ENCODE measurements at places on chromosomes 6 and 20.

DNA sequence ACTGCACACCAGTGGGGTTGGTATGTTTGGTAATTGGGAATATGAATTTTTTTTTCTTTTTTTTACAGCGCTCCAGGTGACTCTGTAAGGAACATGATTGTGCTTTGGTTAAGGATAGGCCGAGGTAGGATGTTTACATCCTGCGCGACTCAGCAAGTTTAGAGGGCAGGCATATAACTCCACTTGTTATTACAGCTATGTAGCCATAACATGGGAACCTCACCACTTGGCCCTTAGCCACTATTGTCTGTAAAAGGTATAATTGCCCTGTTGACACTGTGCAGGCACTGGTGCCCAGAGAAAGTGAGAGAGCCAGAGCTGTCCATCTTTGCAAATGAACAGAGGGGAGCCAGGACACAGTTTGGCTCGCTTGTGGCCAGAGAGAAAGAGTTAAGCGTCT is 172.9 kb downstream of the MCHR2 start:
- DNase-seq = no peak

DNA sequence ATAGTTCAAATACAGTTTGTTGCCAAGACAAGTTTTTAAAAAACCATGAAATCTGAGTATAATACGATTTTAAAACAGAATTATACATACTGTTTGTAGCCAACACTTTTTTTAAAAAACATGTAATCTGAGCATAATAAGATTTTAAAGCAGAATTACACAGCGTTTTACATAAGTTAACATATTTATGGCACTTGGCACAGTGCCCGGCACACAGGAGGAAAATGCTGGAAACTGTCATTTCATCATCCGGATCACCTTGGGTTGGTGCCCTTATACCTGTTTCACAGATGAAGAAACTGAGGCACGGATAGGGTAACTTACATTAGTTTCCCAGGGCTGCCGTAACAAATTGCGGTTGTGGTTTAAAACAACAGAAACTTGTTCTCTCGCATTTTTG is 193.0 kb downstream of the BMP7 start:
- no peak for DNase-seq

GRCh38 chr6:11824986-11825385 is 46.4 kb upstream of the ADTRP start:
- DNase-seq = peak; percentile 44

DNA sequence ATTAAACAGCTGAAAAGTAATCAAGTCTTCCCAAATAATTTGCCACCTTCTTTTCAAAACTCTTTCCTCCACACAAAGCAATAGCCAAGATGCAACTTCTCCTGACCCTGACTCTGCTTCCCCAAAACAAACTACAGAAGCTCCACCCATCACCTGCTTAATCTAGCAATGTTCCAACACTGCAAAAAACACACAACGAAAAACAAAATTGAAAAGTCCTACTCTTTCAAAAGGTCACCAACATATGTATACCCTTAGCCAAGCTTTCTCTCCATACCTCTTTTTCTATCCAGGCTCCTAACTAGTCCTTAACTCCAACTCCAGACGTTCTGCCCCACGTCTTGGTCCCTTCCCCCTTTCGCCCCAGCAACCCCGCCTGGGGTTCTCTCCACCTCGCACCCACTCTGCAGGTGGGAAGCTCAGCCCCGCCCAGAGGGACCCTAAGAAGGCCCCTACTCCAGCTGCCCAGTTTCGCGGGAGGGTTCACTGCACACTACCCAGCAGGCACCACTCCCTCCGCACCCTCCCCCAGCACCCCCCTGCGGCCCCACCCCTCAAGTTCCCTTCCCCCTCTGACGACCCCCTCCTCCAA is 717 bp downstream of the CSNK2A1 start:
- no peak for DNase-seq

- DNase-seq = no peak
Measured at GRCh38 chr6:135192256-135193174, 11.4 kb downstream of the MYB start.

- no peak for DNase-seq
Measured at GRCh38 chr6:166567813-166568212, 18.7 kb downstream of the RAMACL start.

DNA sequence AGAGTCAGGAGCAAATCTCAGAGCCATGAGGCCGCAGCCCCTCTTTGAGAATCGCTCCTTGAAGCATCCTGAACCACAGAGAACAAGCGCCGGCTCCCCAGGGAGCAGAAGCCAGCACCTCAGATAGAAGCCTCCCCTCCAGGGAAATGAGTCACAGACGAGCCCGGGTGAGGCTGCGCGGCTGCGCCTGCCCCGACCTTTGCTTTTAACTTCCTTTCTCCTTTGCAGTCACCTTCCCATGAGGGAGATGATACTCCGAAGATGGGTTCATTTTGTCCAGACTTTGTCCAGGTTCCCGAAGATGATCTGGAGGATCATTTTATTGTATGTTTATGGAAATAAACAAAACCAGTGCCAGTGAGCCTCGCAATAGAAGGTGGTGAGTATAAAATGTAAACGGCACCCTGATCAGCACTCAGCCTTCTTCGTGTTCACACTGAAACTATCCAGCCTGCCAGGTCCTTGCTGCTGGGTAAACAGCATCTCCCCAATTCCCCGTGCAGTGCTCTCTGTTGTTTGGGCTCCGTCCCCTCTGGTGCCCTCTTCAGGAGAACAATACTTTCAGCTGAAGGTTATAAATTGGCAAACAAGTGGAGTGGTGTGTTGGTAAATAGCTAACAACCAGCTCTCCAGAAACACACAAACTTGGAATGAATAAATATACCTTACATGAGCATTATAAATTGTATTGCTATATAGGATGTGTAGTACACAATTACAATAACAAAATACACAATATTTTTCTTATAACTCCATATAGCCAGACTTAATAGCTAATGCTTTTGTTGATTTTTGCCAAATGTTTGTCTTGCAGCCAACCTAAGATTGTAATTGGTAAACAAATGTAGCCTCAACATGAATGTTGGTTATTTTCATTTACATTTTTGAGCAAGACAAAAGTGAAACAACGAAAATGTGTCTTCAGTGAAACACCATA is 41.4 kb upstream of the TMEM181 start:
- peak; percentile 89 for DNase-seq

GRCh38 chr20:1576641-1577040 is 19.1 kb upstream of the SIRPD start:
- DNase-seq = no peak

DNA sequence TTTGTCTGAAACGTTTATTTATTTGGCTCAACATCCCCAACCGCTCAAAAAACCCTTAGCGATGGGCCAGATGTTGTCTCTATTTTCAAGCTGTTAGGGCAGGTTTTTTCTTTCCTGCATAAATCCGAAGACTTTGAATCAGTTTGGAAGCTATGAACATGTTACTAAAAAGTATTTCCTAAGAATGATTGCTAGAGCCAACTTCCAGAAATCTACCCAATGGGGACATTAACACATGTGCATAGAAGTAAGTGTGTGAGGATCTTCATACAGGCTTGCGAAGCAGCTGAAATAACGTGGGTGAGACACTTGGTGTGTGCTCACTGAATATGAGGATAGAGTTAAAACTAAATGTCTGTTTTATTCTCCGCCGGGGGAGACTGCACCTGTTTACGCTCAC is 106.8 kb downstream of the BCAS1 start:
- DNase-seq = no peak

GRCh38 chr6:88456221-88456859 is 290.2 kb upstream of the CNR1 start:
- no peak for DNase-seq

Data from EL (cell line).